Stimulated activated CD8-positive, alpha-beta memory T cell treated with anti-CD3 and anti-CD28 coated beads, Interleukin-7, amount 100 ng/mL, for 1 hour (primary cell): ENCODE measurements at places on chromosomes 4 and X.

DNA sequence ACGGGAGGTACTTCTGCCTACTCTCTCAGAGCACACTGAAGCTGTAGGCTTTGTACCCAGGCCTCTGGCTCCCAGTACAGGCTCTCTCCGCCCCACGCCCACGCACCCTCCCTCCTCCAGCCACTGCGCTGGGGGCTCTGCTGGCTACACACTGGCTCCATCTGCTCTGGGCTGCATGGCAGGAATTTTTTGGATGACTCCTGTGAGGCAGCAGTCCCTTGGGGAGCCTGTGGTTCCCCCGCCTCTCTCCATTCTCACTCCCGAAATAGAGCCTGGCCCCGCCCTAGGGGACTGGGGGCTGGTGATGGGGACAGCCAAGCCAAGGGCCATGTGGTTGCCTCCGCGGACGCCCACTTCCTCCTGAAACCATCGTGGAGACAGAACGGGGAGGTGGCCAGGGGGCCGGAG lies 58.1 kb upstream of the ADRA2C start:
- no peak for DNase-seq

- DNase-seq, result no peak
Observed at GRCh38 chr4:32087211-32087610, 1367.0 kb downstream of the PCDH7 start.

GRCh38 chr4:83216959-83217683 lies 67.5 kb downstream of the COQ2 start:
- DNase-seq, result no peak

- DNase-seq, result no peak
Observed at GRCh38 chr4:150150629-150151062, 72.4 kb downstream of the DCLK2 start.

DNA sequence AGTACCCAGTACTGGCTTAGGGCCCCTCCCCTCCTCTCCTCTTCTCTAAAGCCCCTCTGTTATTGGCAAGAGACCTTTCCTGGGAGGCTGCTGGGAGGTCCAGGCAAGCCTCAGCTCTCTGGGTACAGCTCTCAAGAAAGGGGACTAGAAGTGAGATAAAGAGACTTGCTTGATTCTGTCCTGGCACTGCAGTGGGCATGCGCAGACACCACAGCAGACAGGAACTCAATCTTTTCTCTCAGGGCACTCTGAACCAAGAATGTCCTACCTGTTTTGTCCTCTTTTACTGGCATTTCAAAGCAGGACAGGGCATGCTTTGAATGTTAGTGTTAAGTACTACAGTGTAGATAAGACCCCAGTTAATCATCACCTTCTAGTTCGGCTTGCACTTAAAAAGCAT lies 74.9 kb downstream of the NYX start:
- DNase-seq, result no peak

DNA sequence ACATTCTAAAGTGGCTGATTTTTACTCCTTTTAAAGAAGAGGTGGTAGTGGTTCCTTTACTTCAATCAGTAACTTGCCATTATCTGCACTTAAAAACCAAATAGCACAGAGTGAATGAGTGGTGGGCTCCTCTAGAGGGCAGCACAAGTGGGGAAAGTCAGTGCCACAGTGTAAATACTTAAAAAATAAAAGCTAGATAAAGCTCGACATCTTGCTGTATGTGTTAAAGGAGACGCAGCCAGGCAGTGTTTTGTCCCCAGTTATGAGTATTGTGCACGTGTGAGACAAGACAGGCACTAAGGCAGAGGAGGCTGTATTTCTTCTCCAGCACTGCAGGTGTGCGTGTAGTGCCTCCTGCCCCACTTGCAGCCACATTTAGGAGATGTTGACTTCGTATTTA lies 24.6 kb downstream of the NAP1L5 start:
- no peak for DNase-seq

GRCh38 chr4:177489471-177490246 lies 47.4 kb upstream of the AGA start:
- DNase-seq, result no peak

- DNase-seq, result no peak
Observed at GRCh38 chrX:39599339-39599738, 498.4 kb downstream of the BCOR start.

GRCh38 chr4:125433453-125433852 lies 118.7 kb downstream of the FAT4 start:
- DNase-seq, result no peak

DNA sequence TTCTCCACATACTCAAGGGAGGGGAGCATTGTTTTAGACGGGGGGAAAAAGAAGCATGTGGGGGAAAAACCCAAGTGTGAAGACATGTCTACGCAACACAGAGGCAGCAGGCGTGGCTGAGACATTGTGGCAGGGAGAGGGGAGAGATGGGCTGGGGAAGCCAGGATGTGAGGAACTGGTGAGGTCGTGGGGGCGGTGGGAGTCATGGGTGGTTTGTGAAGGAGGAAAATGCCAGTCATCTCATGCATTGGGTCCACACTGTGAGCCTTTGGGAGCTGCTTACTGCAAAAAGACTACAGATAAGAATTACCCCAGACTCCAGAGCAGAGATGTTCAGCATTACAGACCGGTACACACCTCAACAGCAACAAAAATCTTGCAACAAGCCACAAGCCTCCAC lies 2.1 kb downstream of the JAKMIP1 start:
- DNase-seq, result no peak

DNA sequence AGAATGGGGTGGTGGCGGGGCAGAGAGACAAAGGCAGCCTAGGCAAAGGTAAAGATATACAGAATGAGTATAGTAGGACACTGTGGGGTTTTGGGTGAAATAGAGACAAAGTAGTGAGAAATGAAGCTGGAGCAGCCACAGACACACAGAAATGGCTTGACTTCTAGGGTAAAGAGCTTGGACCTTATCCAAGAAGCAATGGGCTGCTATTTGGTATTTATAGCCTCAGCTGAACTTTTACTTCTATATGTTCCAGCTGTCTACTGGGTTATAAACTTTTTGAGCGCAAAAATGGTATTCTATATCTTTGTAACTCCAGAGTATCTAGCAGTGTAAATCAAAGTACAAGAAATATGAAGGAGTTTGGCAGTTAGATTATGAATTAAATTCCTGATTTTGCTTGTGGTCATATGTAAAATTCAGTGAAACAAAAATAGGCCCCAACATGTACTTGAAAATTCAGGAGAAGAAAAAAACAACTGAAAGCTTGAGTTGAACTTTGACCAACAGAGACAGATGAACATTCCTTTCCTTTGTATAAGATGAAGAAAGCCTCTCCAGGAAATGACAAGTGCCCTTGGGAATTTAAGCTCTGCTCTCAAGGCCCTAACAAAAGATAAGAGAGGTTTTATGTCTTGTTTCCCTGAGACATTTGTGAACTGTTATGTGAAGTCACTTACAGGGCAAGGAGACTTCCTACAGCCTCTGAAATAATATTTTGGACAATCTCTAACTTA lies 354.1 kb downstream of the CHIC1 start:
- DNase-seq, result no peak

DNA sequence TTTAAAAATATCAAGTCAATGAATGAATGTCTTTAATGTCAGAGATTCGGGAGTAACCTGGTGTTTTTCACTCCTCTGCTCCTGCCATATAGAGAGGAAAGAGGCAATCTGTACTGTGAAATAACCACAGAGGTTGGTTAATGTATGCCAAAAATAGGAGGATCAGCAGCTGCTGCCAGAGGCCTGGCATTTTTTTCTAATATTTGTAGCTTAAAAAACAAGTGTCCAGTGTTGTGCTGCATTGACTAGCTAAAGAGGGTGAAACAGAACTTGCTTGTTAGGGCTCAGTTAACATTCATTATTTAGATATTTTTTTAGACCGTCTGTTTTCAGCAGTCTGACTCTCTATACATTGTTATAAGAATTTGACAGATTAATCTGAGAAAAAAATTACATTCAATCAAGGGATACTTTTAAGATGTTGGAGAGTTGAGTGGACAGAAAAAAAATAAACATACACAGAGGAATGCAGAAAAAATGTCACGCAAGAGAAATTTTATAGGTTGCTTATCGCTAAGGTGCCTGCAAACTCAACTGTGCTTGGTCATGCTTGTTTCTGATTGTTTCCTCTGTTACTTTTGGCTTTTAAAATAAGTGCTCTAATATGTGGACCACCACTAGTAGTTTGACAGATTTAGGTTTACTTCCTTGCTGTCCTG lies 392.3 kb upstream of the GALNT7 start:
- DNase-seq, result no peak

DNA sequence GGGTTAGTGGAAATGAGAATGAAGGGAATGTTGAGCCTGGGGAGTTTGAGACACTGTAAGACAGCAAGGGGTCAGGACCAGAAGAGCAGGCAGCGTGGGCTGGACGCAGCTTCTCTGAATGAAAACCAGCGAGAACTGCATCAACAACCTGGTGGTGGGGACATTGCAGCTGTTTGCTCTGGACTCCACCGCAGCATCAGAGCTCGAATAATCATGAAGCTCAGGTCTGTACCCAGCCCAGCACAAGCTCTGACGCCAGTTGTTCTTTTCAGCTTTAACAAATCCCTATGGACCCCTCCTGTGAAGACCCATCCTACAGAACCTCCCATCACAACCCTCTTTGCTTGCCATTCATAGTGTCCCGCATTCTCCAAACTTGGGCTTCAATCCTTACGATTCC lies 106.8 kb upstream of the PNPLA4 start:
- no peak for DNase-seq

DNA sequence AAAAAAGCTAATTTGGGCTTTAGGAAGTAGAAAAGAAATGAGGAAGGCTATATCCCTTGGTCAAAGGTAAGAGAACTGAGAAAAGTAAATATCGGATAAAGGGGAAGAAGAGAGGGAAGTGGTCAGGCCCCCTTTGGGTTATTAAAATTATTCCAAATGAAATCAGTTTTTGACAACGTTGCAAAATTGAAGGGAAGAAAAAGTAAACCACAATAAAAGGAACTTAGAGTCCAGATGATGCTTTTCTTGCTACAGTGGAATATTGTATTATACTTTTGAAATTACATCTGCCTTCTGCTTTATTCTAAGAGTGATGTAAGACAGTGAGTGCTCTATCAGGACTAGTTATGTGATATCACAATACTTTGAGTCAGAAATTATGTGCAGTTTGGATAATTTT lies 59.4 kb upstream of the RBPJ start:
- no peak for DNase-seq

GRCh38 chr4:188987011-188987410 lies 847.8 kb downstream of the TRIML1 start:
- DNase-seq, result no peak

DNA sequence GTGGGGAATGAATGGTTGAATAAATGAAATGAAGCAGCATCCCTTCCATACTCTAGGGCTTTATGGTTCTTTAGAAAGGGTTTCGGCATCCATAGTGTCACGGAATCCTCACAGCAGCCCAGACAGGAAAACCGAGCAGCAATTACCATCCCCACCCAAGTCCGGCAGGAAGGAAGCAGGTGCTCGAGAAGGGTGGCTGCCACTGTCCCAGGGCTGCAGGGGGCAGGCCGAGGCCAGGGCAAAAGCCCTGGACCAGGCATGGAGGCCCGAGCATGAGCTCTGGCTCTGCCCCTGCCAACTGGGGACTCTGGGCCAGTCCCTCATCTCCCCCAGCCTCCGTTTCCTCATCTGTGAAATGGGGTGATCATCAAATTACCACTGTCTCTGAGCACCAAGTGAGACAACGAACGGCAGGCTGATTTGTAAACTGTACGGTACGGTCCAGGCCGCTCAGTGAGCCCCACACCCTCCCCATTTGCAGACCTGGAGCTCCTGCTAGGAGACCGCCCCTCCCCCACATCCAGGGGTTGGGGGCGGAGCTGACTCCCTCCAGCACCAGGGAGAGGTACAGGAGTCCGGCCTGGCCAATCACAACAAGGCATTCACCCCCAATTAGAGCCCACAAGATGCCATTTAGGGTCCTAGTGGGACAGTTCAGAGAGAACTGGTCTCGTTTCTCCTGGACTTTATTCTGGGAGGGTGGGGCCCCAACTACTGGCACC lies 100.4 kb downstream of the WFS1 start:
- no peak for DNase-seq

GRCh38 chrX:16418650-16419049 lies 231.3 kb upstream of the S100G start:
- DNase-seq, result no peak

DNA sequence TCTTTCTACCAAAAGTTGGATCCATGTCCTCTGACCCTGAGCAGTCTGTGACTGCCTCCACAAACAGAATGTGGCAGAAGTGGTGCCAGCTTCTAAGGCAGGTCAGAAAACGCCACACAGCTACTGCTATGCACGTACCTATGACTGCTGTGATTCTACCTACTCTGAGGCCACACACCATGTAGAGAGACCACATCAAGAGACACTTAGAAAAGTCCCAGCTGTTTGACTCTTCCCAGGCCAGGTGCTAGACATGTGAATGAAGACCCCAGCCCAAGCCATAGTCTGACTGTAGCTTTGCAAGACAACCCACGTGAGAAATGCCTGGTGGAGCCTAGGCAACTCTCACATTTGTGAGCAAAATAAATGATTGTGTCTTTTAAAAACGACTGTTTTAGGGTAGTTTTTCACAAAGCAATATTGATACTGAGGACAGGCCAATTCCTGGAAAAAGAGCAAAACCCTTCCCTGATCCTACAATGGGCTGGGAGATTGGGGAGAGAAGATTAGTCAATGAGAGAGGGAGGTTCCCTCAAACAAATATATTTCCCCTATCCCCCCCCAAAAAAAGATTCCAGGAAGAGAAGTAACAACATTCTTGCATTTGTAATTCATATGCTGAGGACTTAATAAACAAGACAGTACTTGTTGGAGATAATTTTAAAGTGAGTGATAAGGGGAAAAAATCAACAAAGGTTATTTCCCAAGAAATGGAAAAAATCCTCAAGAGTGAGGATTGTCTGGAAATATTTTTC lies 33.3 kb downstream of the FRYL start:
- no peak for DNase-seq

GRCh38 chr4:71236226-71236625 lies 102.6 kb upstream of the SLC4A4 start:
- DNase-seq, result no peak

DNA sequence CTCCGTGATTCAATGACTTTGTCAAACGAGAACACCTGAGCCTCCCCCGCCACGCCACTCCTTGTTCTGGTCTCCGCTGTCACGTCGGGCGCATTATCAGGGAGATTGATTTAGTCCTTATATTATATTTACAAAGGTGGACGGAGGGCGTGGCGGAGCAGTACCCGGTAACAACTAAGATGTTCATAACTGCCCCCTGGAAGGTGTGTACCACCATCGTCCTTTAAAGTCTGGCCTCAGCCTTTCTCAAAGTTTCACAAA lies 284.2 kb downstream of the PACRGL start:
- no peak for DNase-seq

DNA sequence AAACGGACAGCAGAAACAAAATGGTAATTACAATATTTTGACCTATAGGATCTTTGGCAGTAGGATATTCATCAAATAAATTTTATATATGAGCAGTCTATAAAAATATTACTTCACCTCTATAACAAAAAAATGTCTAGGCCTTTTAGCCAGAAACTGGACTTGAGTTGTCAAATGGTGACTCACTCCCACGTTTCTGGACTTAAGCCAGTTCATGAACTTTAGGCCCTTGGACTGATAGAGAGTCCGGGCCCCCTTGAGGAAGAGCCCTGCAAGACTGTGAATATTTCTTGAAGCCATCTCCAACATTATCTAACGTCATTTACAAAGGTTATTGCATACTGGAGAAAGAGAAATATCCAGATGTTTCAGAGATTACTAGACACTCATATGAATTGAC lies 106.8 kb upstream of the FAM47A start:
- DNase-seq, result no peak

- DNase-seq, result no peak
Observed at GRCh38 chr4:117400039-117400835, 314.9 kb upstream of the TRAM1L1 start.

GRCh38 chrX:66001596-66001995 lies 38.3 kb downstream of the VSIG4 start:
- DNase-seq, result no peak
